ENCODE measurements at places on chromosomes 7 and 10.

DNA sequence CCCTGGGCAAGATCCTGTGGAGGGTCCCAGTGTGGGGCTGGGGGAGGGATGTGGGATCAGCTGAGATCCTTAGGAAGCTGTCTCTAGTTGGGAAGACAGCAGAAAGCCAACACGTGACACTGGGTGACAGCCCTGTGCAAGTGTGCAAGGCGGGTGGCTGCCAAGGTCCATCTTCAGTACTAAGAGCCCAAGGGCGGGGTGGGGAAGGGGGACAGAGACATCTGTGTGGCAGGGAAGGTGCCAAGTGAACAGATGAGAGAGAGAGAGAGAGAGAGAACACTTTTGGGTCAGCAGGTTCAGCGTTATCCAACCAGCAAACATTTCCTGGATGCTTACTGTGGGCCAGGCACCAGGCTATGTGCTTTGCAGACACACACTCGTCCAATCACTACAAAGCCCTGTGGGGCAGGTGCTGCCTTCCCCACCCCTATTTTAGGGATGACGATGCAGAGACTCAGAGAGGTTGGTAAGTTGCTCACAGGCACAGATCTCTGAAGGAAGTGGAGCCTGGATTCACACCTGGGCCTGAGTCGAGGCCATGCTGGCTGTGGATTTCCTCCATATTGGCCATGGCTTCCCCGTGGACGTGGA lies 135.7 kb downstream of the GRK5 start:
- no peak for DNase-seq

DNA sequence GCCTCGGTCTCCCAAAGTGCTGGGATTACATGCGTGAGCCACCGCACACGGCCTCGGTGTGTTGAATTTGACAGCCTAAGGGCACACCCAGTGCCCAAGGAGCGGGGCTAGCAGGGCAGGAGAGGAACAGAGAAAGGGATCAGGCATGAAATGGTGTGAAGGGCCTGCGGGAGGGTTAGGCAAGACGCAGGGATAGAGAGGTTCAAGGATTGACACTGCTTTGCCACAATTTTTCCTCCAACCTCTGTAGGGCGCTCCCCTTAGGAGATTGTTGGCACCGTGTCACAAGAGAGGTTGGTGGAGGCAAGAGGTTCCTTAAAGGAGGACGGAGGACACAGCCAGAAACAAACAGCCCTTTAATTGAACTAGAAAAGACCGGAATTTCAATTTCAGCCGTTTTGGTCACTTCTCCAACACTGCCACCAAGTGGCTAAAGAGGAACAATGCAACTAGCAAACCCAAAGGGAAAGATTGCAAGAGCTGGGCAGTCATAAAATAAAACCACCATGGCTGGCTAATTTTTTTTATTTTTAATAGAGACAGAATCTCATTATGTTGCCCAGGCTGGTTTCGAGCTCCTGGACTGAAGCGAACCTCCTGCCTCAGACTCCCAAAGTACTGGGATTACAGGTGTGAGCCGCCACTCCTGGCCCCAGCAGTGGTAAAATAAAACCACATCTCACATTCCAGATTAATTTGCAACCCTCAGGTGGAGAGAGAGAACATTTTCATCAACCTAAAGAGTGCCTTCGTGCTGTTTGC lies 6.9 kb upstream of the CREB3L2 start:
- no peak for DNase-seq

DNA sequence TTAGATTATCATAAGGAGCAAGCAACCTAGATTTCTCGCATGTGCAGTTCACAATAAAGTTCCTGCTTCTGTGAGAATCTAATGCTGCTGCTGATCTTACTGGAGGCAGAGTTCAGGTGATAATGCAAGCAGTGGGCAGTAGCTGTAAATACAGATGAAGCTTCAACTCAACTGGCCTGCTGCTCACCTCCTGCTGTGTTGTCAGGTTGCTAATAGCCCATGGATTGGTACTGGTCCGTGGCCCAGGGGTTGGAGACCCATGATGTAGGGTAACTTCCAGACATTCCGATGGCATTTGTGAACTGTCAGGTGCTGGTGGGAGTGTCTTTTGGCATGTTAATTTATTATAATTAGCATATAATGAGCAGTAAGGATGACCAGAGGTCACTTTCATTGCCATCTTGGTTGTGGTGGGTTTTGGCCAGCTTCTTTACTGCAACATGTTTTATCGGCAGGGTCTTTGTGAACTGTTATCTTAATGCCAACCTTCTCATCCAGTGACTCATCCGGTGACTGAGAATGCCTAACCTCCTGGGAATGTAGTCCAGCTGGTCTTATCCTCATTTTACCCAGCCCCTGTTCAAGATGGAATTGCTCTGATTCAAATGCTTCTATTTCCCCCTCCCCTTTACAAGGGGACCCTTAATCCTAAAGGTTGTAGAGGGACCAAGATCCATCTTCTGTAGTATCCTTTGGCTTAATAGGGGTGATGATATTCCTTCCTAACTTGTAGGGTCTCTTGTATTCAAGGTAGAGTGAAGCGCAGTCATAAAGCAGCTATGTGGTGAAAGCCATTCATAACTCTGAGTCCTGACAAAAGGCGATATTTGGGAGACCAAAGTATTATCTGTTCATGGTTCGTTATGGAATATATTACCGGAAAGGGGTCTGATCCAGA lies 165.8 kb downstream of the CCSER2 start:
- no peak for DNase-seq

- no peak for DNase-seq
Measured at GRCh38 chr7:82105463-82105862, 335.6 kb upstream of the HGF start.

DNA sequence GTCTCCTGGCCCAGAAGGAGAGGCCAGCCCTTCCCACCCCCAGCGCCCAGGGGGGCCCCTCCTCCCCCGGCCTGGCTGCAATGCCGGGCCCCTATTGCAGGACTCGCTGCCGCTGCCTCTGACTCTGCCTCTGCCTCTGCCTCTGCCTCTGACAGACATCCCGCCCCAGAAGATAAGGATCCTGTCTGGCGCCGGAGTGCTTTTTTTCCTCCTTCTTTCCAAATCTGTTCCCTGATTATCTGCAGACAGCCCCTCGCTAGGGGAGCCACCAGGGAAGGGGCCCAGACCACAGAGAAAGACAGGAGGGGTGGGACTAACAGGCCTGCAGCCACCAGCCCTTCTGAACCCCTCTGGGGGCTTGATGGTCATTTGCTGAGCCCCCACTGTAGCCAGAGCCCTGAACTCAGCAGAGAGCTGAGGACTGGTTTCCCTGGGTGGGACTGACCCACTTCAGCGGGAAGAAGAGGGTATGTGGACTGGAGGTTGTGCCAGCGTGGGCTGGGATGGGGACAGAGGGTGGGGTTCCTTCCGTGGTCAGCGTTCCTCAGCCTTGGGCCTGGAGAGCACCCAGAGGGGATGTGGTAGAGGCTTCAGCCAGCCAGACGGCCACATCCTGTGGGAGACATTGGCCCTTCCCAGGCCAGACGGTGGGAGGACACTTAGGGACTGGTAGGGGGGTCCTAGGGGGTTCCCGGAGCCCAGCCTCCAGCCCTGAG lies 22.8 kb downstream of the UNC5B start:
- no peak for DNase-seq

GRCh38 chr10:70913893-70914240 lies 25.5 kb upstream of the PCBD1 start:
- no peak for DNase-seq

DNA sequence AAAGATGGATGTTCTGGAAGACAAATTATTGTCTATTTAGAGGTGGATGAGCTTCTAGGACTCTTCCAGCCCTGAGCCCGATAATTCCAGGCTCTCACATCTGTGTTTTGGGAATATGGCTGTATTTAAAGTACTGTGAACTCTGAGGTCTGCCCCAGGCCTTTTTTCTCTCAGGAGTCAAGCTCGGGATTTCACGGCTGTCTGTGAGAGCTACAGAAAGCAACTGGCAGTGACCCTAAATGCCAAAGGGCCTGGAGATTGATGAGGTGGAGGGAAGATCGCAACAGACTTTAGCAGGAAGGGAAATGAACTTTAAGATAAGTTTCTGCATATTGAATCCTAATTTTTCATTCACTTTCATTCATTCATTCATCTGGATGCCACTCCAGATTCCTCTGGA lies 51.0 kb upstream of the COL13A1 start:
- no peak for DNase-seq

DNA sequence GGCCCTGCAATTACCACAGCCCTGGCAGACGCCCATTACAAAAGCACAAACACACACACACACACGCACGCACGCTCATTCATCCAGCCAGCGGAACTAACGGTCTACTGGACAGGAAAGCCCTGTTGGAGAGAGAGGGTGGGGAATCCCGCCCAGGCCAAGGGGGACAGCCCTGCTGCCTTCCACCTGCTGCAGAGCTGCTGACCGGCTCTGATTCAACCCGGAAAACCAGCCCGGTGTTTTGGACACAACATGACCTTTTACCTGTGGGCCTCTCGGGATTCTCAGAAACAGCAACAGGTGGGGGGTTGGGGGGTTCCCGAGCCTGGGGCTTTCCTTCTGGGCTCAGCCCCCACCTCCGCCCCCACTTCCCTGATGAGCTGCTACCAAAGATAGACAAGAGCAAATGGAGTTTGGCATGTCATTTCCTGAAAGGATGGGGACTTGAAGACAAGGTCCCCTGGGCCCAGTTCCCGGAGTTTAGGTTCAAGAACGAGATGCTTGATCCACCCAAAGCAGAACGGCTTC lies 18.5 kb upstream of the SERPINE1 start:
- no peak for DNase-seq

DNA sequence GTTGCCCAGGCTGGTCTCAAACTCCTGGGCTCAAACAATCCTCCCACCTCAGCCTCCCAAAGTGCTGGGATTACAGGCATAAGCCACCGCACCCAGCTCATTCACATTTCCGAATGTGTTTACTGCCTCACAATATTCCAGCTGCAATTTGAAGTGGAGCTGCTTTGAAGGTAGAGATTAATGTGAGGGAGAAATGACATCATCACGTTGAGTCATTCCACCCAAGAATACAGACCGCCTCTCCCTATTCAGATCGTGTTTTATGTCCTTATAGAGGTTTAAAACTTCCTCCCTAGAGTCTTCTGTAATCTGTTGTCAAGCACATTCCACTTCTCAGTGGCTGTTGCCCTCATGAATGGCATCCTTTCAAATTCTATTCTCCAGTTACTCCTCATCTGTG lies 100.4 kb upstream of the PDGFA start:
- DNase-seq, result no peak
